Vagina (tissue), 2 donors: ENCODE measurements at places on chromosomes 6 and 20. TPM values are rescaled to one million over a fixed set of nuclear protein-coding genes. Genes with fewer than 3 reads are reported as not detected.

- DNase-seq, result no peak
These were observed 81.8 kb downstream of the PHACTR1 start for GRCh38 chr6:12798326-12798725.

Gene TMEM74B
- 4.2 TPM for total RNA-seq

GRCh38 chr6:70673601-70674000 lies 5.9 kb downstream of the SMAP1 start:
- DNase-seq, result no peak

DNA sequence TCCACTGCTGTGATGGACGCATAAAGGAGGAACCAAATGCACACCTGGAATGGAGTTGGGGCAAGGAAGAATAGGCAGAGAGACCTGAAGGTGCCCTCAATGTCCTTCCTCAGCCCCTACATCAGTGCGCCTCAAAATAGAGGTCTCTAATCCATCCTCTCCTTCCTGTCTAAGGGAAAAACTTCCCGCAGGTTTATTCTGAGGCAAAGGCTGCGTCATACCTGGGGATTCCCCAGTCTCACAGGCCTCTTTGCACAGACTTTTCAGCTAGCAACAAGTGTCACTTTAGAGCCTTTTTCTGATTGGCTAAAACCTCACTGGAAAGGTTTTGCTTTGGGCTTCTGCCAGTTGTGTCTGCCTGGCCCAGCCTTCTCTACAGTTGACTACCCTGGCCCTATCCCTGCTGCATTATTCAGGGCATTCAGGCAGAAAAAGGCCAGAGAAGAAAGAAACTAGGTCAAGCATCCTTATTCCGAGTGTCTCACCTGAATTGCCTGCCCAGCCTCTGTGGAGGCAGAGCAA lies 1.8 kb upstream of the HLA-DQB1 start:
- no peak for DNase-seq

Gene OR5V1
- not detected for total RNA-seq
